ENCODE measurements at places on chromosomes 13 and 19.

DNA sequence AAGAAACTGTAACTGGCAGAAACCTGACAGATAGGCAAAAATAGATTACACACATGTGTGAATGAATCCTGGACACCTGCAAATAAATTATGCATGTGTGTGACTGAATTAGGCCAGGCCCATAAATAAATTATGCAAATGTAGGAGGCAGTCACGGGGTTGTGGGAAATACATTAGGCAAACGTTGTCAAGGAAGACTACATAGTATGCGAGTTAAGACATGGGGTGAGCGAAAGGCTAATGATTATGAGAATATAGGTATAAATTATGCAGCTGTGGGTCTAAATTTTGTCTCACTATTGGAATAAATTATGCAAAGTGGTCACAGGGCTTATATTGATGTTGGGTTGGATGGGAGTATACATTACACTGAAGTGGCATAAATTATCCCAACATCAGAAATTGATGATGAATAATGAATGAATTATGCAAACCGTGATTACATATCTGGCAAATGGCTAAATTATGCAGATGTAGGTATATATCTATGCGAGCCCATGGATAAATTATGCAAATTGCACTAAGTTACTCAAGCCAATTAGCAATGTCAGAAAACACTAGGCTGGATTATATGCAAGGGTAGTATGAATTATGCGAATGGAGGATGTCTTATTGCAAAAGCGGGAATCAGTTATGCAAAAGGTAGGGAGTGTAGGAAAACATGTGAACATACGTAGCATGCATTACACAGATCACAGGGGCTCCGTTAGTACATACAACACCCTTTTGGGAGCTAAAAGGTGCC is 6.8 kb downstream of the SLC8A2 start:
- no peak for DNase-seq

DNA sequence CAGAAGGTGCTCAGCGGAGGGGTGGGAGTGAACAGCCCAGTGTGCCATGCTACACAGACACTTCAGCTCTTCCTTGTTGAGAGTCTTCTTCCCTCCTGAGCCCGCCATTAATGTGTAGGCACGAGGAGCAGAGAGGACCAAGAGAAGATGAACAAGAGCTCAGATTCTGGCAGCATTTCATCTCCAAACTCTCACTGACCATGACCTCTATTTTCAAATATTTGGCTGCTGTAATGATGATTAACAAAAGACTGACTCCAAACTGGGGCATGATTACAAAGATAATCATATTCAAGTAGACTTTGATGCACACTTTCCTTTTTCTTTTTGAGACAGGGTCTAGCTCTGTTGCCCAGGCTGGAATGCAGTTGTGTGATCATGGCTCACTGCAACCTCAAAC is 236.5 kb downstream of the DCLK1 start:
- DNase-seq = no peak

GRCh38 chr19:47230054-47230920 is 712 bp downstream of the BBC3 start:
- DNase-seq = no peak

- DNase-seq = no peak
Observed at GRCh38 chr13:32594157-32594738, 8.0 kb downstream of the PDS5B start.

- no peak for DNase-seq
Observed at GRCh38 chr19:56174550-56174949, 1.3 kb upstream of the GALP start.

DNA sequence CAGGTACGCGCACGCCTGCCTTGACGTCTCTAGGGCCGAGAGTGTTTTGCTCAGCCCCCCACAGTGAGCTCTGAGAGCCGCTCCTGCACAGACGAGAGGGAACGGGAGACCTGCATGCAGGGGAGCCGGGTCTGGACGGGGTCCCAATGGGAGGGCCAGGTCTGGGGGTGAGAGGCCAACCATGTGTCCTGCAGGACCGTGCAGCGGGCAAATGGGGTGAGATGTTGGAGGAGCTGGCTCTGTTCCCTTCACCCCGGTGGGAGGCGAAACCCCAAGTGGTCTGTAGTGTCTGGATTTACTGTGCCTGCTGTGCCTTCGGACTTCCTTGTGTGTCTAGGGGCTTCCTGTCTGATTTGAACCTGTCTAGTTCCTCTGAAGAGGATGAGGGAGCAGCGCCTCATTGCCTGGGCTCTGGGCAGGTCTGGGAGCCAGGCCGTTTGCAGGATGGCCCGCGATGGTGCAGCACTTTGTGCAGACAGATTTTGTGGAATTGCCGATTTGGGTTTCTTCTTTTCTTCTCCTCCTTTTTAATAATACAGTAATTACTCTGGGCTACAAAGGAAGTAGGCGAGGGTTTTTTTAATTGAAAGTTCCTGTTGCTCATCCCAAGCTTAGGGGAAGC is 2.1 kb downstream of the CSNK1G2 start:
- no peak for DNase-seq

DNA sequence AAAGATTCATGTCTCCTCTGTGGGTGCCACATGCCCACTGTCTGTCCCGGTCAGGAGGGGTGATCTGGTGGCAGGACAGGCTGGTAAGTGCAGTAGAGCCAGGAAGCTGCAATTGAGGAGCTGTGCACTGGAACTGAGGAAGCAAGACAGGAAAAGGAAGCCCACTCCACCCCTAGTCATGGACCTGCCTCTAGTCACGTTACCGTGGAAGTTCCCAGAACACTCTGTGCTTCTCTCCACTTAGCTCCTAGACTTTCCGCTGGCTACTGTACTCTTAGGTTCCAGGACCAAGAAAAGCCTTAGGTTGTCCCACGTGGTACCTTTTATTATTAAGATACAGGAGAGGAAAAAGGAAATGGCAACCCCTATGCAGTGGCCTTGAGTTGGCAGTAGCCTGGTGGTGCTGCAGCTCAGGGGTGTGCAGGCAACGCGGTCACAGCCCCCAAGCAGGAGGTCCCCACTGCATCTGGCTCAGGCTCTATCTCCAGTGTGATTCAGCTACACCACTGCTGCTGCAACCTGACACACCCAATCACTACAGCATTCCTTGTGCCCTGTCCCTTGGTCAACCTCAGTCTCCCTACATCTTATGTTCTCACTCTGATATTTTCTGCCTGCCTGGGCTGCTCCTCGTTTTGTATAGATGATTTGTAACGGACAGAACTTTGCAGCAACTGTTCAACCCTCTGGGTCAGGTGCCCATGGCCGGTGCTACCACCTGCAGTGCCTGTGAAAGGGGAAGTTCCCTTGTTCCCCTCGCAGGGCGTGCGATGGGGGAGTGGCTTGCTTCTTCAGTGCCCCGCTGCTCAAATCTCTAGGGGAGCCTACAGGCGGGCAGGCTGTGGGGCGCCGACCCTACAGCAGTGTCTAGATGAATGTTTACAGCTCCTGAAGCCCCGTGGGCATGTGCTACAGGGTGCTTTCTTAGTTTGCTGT is 24.4 kb upstream of the GPR12 start:
- no peak for DNase-seq

GRCh38 chr19:42433503-42434260 is 6.5 kb upstream of the LIPE start:
- no peak for DNase-seq

- DNase-seq = no peak
Observed at GRCh38 chr19:52936954-52937325, 13.7 kb upstream of the ZNF888 start.

DNA sequence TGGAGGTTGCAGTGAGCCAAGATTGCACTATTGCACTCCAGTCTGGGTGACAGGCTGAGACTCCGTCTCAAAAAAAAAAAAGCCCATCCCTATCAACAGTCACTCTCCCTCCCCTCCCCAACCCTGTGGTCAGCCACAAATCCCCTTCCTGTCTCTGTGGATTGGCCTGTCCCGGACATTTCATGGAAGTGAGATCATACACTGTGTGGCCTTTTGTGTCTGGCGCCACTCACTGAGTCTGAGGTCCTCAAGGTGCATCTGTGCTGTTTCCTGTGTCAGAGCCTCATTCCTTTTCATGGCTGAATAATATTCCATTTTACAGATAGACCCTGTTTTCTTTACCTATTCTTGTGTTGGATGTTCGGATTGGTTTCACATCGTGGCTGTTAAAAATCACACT is 149.5 kb downstream of the PTPRS start:
- no peak for DNase-seq

DNA sequence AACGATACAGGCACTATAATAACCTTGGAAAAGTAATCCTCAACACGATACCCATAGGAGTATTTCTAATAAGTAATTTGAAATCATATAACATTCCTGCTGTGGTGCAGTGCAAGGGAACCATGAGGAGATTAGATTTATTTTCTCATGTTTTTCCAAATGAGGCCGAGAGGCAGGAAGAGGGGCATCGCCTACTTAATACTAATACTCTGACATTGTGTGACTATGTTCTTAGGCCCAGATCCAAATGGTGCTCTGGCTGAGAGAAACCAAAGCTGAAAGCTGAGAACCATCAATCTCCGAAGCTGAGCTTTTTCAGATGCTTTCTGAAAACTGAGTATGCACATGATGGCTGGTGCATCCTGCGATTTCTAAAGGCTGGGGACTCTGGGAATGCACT is 248.0 kb upstream of the MAB21L1 start:
- no peak for DNase-seq

- DNase-seq = no peak
Observed at GRCh38 chr13:73715911-73716510, 418.2 kb downstream of the KLF12 start.

DNA sequence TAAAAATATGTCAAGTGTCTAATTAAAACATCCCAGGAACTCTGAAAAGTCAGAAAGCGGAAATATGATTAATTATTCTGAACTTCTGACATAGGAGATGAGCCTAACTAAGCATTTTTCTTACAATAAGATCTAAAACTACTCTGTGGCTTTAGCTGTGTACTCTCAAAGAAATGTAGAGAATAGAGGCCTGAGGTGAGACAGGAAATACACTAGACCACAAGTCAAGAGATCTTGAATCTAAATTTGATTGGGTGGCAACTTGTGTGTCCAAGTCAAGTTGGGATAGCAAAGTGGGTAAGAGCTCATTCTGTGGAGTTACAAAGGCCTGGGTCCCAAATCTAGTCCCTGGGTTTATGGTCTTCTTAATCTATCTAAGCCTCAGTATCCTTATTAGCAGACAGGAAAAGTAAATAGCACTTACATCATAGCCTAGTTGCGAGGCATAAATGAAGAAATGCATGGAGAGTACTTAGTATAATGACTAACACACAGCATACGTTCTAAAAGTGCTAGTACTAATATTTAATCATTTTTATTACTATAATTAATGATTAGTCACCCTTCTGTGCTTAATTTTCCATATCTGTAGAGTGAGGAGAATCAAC is 9.4 kb upstream of the LRRC63 start:
- no peak for DNase-seq

DNA sequence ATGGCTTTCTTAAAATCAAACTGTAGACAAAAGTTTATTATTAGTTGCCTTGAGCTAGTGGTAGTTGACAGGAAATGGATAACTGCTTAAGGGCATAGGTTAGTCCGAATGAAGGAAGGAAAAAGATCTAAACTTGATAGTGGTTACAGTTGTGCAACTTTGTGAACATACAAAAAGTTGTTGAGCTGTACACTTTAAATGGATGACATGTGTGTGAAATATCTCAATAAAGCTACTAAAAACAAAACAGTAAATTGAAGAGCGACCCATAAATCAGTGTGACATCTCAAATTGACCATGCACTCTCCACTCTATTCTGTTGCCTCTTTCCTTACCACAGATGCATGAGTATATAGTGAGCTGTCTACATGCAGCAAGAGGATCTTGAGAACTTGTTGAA is 1757.8 kb downstream of the PCDH9 start:
- DNase-seq = no peak

- peak; percentile 33 for DNase-seq
Observed at GRCh38 chr19:45404557-45405434, at the start of gene PPP1R13L. PPP1R13L (minus strand) TSS chr19:45405069; CDS start chr19:45398318, 6,751 bp downstream.

DNA sequence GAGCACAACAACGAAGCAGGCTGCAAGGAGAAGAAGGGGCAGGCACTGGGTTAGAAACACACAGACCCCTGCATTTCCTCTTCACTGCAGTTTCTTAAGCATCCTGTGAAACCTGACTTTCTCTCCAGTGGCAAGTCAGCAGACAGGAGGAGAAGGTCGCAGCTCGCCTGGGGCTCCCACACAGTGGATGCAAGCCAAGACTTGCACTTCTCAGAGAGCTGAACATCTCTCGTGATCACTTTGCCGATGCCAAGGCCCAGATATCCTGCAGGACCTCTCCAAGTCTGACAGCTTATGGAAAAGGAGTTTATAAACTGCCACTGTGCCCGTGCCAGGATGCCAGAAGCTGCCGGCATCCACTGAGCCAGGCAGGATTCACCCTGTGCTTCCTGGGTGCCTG is 18.4 kb downstream of the TMEM272 start:
- DNase-seq = no peak

- DNase-seq = no peak
Observed at GRCh38 chr13:39951301-39951700, 295.8 kb downstream of the COG6 start.

GRCh38 chr19:57083711-57084110 is 36.1 kb upstream of the USP29 start:
- DNase-seq = no peak

GRCh38 chr13:48624858-48625257 is 28.9 kb upstream of the CYSLTR2 start:
- DNase-seq = no peak

DNA sequence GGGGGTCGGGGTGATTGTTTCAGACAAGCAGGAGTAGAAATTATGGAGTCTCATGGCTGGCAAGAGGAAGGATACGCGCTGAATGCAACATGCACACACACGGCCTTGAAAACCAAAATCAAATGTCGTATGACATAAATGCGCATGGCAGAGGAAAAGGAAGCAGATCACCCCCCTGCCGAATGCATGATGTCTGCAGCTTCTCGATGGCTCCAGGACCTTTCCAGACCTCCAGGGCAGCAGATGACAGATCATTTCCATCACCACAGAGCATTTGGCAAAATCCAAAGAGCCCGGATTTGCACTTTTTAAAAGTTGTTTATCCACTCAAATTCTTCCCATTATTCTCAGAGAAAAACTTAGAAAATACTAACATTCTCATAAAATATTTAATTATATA is 211.7 kb downstream of the NHLRC3 start:
- no peak for DNase-seq

All from glomerular endothelial cell (primary cell).